Activated CD4-positive, alpha-beta T cell treated with anti-CD3 and anti-CD28 coated beads, Interleukin-2, amount 10 ng/mL, durations not matched to agents 7 days and 5 days (primary cell): ENCODE measurements at places on chromosomes 5 and 9. TPM values are rescaled to one million over a fixed set of nuclear protein-coding genes. Genes with fewer than 3 reads are reported as not detected.

The CYLC2 gene
- not detected for total RNA-seq

The SUSD1 gene
- 14.7 TPM for total RNA-seq

The ECSCR gene
- total RNA-seq, result 0.73 TPM

The FAM221B gene
- not detected for total RNA-seq

The KCNV2 gene
- total RNA-seq, result not detected

The NRG2 gene
- not detected for total RNA-seq

The CATSPER3 gene
- 1.4 TPM for total RNA-seq

The TMOD1 gene
- 0.35 TPM for total RNA-seq

GRCh38 chr5:38036765-38037164, 196.9 kb upstream of the GDNF start:
- no peaks in the 10 kb centered on the region for H3K4me1 ChIP-seq
- no peak overlapping the region for H3K27ac ChIP-seq
- DNase-seq, result no peak
- no peak overlapping the region for H3K4me3 ChIP-seq
- no peaks in the 10 kb centered on the region for H3K36me3 ChIP-seq

- H3K4me1 ChIP-seq, result no peaks in the 10 kb centered on the region
- no peak overlapping the region for H3K27ac ChIP-seq
- DNase-seq, result no peak
Observed at GRCh38 chr5:13658761-13659160, 285.7 kb downstream of the DNAH5 start.

DNA sequence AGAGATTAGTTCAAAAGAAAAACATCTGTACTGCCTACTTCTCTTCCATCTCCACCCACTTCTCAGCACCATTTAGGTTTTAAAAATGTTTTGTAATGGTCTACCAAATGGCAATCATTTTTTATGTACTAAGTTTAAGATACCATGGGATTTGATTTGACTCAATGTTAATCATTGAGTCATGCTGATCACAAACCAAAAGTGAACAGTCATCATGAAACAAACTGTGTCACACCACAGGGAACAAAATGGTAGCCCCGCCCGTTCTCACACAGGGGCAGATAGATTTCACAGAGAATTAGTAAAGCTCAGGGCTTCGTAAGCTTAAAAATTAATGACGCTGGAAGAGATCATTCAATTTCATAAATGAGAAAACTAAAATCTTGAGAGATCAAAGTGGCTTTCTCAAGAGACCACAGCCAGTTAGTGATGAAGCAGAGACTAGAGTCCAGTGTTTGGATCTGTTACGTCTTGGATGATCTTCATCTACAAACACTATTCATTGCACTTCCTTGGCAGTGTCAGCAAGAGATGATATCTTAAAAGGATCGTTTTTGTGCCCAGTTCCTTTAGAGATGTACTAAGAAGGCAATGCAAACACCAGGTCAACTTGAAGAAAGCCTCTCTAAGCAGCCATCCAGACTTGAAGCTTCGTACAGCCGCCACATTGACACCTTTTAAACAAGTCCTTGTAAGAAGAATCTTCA, 33.9 kb upstream of the TRIO start:
- peak; percentile 16 for DNase-seq
- H3K27me3 ChIP-seq, result peaks cover 5% of the 10 kb centered on the region
- H3K36me3 ChIP-seq, result no peaks in the 10 kb centered on the region
- H3K4me1 ChIP-seq, result peaks cover 22% of the 10 kb centered on the region
- H3K27ac ChIP-seq, result no peak overlapping the region

GRCh38 chr9:105708405-105708804, 14.1 kb downstream of the TMEM38B start:
- H3K27me3 ChIP-seq, result no peaks in the 10 kb centered on the region
- H3K36me3 ChIP-seq, result peaks cover 5% of the 10 kb centered on the region
- peak overlapping the region; percentile 56 for H3K4me3 ChIP-seq
- peak overlapping the region; percentile 86 for H3K27ac ChIP-seq
- peaks cover 9% of the 10 kb centered on the region for H3K4me1 ChIP-seq

DNA sequence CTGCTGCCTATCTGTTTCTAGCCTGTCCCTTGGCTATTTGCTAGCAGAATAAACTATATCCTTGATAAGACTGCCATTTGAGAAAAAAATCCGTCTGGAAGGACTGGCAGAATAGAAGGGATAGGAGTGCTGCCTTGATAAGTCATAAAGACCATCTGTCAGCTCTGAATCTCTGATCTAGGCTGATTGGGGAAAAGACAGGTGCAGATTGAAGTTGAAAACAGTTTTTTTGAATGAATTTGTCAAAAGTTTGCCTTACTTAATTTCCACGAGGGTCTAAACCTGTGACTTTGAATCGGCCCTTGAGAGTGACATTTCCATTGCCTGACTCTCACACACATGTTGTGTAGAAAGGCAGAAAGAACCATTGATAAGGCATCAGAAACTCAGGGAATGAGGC, 218.6 kb downstream of the MAN2A1 start:
- H3K27me3 ChIP-seq, result no peaks in the 10 kb centered on the region
- H3K27ac ChIP-seq, result no peak overlapping the region
- no peak overlapping the region for H3K4me3 ChIP-seq
- no peak for DNase-seq

DNA sequence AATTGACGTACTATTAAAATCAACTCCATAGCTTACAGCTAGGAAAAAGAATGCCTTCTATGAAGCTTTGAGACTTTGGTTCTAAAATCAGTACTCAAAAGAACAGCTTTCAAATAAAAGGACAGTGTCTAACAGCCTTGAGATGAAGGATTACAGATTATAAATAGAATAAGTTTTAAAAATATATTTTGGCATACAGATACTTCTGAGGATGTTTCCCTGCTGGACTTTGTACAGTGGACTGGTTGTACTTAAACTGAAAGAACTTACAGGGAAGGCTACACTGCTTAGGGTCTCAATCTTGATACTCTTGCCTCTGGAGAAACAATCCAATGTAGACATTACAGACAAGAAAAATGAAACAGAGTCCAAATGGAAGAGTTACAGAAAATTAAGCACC, 452.7 kb downstream of the CETN3 start:
- no peaks in the 10 kb centered on the region for H3K36me3 ChIP-seq
- DNase-seq, result no peak
- H3K4me3 ChIP-seq, result no peak overlapping the region
- H3K4me1 ChIP-seq, result no peaks in the 10 kb centered on the region
- H3K27ac ChIP-seq, result no peak overlapping the region

GRCh38 chr5:9284781-9285307, 261.0 kb downstream of the SEMA5A start:
- H3K27ac ChIP-seq, result no peak overlapping the region
- no peaks in the 10 kb centered on the region for H3K36me3 ChIP-seq
- DNase-seq, result no peak
- no peaks in the 10 kb centered on the region for H3K27me3 ChIP-seq
- H3K4me1 ChIP-seq, result no peaks in the 10 kb centered on the region

- no peak overlapping the region for H3K27ac ChIP-seq
- no peaks in the 10 kb centered on the region for H3K36me3 ChIP-seq
- H3K4me3 ChIP-seq, result no peak overlapping the region
- H3K4me1 ChIP-seq, result no peaks in the 10 kb centered on the region
- DNase-seq, result no peak
Observed at GRCh38 chr9:110291921-110292557, 35.7 kb upstream of the TXN start.

DNA sequence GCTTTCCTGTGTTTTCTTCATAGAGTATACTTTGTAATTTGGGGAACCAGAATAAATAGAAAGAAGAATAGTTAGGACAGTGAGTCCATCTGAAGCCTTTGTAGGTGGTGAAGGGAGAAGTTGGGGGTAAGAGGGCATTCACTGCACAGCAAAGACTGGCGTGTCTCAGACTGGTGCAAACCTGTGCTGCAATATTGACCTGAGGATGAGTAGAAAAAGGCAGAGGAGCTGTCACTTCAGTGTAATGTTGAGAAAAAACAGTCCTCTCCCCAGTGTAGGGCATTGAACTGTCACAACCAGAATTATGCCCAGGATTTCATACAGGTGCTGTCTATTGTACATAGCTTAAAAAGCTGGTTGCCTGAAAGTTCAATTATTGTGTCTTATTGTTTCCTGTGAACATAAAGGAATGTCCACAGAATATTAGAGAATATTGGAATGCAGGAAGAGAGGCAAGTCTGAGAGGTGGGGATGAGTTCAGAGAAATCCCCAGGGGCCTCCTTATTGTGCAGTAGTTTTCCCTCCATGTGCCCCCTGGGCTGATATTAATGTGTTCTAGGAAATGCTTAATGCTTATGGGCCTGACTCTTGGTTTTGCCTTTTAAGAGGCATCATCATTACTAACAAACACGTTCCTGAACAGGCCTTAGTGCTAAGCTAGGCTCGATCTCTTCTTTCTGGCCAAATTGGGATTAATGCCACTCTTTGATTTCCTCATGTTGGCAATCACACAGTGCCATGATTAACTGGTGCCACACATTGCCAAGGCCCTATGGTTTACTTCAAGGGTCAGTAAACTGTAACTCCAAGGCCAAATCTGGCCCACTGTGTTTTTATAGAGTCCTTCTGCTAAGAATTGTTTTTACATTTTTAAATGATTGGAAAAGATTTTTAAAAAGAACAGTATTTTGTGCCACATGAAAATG, 34.0 kb downstream of the DAPK1 start:
- no peak overlapping the region for H3K4me3 ChIP-seq
- no peaks in the 10 kb centered on the region for H3K36me3 ChIP-seq
- peaks cover 7% of the 10 kb centered on the region for H3K4me1 ChIP-seq
- no peak overlapping the region for H3K27ac ChIP-seq
- no peaks in the 10 kb centered on the region for H3K27me3 ChIP-seq

DNA sequence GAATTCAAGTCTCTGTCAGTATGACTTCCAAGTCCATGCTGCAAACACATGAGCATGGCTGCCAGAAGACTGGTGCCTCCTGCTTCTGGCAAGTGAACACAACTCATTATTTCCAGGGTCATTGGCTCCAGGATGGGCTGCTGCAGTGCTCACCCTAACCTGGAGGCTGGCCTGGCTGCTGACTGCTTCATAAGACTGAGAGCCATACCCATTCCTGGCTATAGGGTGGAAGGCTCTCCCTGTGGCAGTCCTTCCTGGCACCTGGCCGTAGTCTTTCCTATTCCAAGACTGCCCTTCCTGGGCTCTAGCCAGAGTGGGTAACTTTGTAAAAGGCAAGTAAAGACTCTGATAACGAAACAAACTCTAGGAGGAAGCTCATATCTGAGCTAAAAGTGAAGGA, 51.2 kb downstream of the CXXC5 start:
- DNase-seq, result no peak
- H3K27me3 ChIP-seq, result peaks cover 40% of the 10 kb centered on the region
- no peak overlapping the region for H3K4me3 ChIP-seq
- no peak overlapping the region for H3K27ac ChIP-seq

GRCh38 chr5:134097211-134097749, 17.2 kb upstream of the TCF7 start:
- DNase-seq, result no peak
- peaks cover 72% of the 10 kb centered on the region for H3K4me1 ChIP-seq
- peaks cover 3% of the 10 kb centered on the region for H3K36me3 ChIP-seq
- no peak overlapping the region for H3K4me3 ChIP-seq
- H3K27ac ChIP-seq, result peak overlapping the region; percentile 76
- peaks cover 1% of the 10 kb centered on the region for H3K27me3 ChIP-seq

- no peaks in the 10 kb centered on the region for H3K27me3 ChIP-seq
- no peaks in the 10 kb centered on the region for H3K36me3 ChIP-seq
- DNase-seq, result no peak
Observed at GRCh38 chr9:137310189-137311052, 8.3 kb upstream of the NRARP start.

DNA sequence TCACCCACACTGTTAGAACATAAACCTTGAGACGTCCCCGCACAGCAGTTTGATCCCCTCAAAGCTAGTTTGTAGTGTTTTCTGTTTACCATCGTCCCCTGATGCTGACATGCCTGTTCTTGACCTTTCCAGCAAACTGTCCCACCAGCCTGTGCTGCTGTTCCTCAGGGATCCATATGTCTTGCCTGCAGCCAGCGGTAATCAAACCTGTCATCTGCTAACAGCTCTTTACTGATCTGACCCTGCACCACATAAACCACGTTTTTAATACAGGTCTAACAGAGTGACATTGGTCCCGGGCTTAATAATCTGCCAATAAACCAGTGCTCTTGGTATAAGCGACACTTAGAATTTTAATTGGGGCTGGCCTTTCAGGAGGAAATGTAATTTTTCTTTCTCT, 34.7 kb downstream of the PPIC start:
- no peaks in the 10 kb centered on the region for H3K4me1 ChIP-seq
- DNase-seq, result no peak
- no peak overlapping the region for H3K27ac ChIP-seq
- no peak overlapping the region for H3K4me3 ChIP-seq
- no peaks in the 10 kb centered on the region for H3K27me3 ChIP-seq
